ENCODE measurements at places on chromosomes 3 and 15.

DNA sequence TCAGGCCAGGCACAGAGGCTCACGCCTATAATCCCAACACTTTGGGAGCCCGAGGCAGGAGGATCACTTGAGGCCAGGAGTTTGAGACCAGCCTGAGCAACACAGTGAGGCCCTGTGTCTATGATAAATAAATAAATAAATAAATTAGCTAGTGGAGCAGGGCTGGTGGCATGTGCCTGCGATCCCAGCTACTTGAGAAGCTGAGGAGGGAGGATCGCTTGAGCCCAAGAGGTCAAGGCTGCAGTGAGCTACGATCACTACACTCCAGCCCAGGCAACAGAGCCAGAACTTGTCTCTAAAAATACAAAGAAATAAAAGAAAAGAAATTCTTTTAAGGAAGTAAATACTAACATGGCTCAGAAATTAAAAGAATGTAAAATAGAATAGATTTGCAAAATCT is 91.8 kb downstream of the LIPC start:
- DNase-seq, result no peak

DNA sequence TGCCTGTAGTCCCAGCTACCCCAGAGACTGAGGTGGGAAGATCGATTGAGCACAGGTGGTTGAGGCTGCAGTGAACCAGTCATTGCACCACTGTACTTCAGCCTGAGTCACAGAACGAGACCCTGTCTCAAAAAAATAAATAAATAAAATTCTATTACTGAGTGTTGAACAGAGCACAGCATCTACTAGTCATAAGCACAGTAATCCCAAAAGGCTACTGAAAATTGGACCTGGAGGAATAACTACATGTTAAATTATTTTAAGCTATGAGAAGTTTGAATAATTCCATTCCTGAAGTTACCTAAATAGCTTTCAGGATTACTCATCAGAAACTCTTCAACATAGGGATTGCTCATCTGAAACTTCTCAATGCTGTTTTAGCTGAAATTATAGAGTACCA is 43.4 kb downstream of the ARMC8 start:
- DNase-seq, result no peak

DNA sequence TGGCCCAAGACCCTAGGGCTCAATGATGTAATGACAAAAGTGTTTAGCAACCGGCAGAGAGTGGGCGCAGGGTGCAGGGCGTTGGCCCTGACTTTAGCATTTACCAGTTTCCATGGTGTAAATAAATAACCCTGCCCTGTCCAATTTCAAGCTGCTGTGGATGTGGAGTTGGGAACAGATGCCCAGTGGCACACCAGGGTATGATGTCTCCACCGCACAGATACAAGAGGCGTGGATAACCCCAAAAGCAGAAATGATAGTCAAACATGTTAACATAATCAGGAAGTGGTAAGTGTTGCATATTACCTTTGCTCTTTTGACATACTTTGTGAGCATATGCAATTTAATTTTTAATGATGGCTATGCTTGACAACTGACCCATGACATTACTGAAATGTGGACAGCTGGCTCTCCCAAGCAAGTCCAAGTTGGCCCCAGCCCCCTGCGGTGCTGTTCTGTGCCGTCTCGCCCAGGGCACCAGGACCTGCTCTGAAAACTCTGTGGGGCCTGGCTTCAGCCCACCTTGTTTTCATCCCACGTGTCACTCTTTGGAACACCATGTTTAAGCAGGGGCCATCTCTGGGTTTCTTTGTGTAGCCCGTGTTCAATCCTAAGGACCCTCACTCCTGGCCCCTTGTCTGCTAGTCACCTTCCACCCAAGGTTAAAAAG is 10.8 kb upstream of the ANPEP start:
- DNase-seq, result no peak

DNA sequence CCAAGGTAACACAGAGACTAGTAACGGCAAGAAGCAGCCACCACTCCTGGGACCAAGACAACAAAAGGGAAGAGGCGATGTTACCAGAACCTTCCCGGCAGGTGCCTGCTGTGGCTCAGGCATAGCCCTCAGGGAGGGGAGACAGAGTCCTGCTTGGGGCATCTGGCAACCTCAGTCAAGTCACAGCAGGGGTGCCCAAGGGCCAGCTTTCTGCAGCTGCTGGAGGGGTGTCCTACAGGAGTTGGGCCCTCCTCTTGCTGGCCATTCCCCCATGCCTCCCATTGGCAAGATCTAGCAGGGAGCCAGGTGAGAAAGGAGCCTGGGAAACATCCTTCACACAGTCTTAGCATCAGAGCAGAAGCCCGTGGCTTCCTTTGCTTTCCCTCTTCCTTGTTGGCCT is 197.3 kb upstream of the IL12A start:
- DNase-seq, result no peak

- DNase-seq, result no peak
These were observed 5.3 kb upstream of the SPRED1 start for GRCh38 chr15:38247336-38247735.

DNA sequence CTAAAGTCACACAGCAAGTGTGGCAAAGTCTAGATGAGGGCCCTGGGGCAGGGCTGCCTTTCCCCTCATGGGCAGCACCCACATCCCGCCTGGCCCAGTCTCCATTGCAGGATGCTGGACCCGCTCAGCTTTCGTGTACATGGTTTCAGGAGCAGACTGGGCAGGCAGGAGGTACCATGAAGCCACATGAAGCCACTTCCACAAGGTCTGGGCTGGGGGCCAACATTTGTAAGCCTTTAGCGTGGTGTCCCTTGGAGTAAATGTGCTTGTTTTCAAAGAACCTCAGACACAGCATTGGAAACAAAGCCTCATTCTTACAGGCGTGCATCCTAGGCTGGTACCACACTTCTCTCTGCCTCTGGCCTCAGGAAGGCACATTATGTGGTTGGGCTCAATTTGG is 34.5 kb downstream of the UMPS start:
- no peak for DNase-seq

- no peak for DNase-seq
These were observed 32.1 kb downstream of the HERC2 start for GRCh38 chr15:28289694-28290463.

- DNase-seq, result peak; percentile 68
These were observed 1.3 kb downstream of the TLE3 start for GRCh38 chr15:70096215-70097062.

DNA sequence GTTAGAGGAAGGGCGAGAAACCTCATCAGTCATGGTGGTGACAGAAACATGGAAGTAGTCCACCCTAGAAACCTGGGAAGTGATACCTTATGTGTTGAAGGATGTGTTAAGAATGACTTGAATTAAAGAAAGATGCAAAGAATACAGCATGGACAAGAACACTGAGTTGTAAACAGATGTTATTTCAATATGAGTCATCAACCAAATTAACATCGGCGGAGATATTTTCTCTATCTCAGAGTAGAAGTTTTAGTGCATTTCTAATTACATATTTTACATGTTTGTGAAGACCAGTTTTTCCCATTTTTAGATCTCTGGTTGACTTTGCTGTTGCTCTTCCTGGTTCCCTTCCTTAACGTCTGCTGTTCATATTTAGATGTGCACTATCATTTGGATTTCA is 268.8 kb upstream of the TBL1XR1 start:
- DNase-seq, result no peak

GRCh38 chr3:126982126-126982470 is 817 bp upstream of the PLXNA1 start:
- no peak for DNase-seq

DNA sequence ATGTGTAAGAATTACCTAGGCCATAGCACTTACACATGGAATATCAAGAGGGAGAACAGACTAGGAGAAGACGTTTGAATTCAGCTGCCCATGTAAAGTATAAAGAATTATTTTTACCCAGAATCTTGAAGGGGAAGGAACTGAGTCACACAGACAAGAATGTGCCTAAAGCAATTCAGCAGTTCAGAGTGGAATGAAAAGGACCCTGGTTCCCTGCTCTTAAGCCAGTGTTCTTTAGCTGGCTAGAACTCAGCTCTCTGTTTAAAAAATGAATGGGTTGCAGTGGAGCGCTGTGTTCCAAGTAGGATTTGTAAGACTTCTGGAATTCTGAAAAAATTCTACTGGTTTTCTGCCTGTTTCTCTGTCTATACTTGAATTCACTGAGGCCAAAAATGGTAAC is 440.2 kb downstream of the LPP start:
- no peak for DNase-seq

GRCh38 chr3:104555728-104556127 is 811.0 kb upstream of the ALCAM start:
- DNase-seq, result no peak

- no peak for DNase-seq
These were observed 50.0 kb upstream of the CDIN1 start for GRCh38 chr15:36529296-36530011.

GRCh38 chr3:180180795-180181194 is 144.1 kb upstream of the PEX5L start:
- DNase-seq, result no peak

DNA sequence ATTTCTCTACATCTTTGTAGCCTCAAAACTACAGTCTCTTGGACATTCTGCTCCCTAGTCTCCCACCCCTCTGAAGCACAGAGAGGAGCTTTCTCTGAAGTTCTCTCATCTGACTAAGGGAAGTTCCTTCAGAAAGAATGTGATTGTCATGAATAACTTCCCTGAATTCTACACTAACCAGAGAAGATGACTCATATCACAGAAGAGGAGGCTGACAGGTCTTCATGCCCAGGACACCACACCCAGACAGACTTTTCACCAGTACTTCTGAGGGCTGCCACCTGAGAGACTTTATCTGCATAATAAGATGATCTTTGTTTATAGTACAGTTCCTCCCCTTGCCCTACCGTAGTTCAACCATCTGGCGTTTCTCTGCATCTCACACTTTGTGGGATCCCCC is 52.8 kb downstream of the CDIN1 start:
- no peak for DNase-seq

GRCh38 chr3:149044339-149045083 is 41.8 kb downstream of the HLTF start:
- DNase-seq, result no peak

DNA sequence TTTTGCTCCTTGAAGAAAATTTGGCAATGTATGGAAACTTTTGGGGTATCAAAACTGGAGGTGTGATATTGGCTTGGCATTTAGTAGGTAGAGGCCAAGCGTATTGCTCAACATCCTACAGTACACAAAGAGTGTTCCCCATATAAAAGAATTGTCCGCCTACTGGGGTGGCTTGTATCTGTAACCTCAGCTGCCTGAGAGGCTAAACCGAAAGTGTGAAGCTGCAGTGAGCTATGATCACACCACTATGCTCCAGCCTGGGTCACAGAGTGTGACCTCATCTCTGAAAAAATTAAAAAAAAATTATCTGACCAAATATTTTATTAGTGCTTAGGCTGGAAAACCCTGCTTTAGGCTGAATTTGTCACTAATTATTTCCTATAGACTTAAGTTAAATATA is 483.9 kb downstream of the PYDC2 start:
- DNase-seq, result no peak

DNA sequence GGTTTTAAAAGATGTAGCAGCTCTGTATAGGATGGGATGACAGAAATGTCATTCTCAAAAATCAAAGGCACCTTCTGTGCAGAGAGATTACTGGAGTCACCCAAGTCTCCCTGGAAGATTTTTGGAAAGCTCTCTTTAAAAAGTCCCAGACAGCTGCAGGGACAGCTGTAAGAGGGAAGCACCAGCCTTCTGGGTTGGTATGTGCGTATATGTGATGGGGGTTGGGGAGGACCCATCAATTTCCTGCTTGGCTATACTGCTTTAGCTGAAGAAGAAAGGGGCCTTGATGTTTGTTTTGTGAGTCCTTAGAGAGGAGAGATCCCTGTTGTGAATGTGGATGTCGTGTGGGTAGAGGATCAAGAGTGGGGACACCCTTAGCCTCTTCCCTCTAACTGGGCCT is 5.4 kb upstream of the SEC11A start:
- DNase-seq, result no peak

- no peak for DNase-seq
These were observed 26.7 kb upstream of the NDUFB4 start for GRCh38 chr3:120569222-120570057.

- no peak for DNase-seq
These were observed 7.7 kb downstream of the FILIP1L start for GRCh38 chr3:100106531-100107141.

DNA sequence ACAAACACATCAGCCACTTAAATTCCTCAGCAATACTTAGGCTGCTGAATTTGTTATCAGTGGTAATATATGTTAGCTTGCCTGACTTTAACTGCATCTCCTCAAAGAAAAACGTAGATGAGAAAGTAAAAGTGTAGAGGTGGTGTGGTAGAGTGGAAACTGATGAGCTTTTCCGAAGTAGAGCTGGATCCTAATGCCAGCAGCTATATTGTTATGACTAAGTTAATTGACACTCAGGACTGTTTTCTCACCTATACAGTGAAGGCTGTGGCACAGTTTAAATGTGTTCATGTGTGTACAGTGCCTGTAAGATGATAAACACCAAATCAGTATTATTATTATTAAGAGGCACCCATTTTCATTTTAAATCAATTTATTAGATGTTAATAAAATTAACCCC is 174.9 kb downstream of the TNIK start:
- no peak for DNase-seq

- no peak for DNase-seq
These were observed 30.8 kb downstream of the SIN3A start for GRCh38 chr15:75420698-75421097.

DNA sequence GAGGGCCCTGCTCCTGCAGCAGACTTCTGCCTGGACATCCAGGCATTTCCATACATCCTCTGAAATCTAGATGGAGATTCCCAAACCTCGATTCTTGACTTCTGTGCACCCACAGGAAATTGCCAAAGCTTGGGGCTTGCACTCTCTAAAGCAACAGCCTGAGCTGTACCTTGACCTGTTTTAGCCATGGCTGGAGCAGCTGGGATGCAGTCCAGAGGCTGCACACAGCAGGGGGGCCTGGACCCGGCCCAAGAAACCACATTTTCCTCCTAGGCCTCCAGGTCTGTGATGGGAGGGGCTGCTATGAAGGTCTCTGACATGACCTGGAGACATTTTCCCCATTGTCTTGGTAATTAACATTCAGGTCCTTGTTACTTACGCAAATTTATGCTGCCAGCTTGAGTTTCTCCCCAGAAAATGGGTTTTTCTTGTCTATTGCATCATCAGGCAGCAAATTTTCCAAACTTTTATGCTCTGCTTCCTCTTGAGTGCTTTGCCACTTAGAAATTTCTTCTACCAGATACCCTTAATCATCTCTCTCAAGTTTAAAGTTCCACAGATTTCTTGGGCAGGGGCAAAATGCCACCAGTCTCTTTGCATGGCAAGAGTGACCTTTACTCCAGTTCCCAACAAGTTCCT is 11.8 kb upstream of the MYO5A start:
- no peak for DNase-seq

- DNase-seq, result no peak
These were observed 7.6 kb downstream of the NR1D2 start for GRCh38 chr3:23952646-23953045.

DNA sequence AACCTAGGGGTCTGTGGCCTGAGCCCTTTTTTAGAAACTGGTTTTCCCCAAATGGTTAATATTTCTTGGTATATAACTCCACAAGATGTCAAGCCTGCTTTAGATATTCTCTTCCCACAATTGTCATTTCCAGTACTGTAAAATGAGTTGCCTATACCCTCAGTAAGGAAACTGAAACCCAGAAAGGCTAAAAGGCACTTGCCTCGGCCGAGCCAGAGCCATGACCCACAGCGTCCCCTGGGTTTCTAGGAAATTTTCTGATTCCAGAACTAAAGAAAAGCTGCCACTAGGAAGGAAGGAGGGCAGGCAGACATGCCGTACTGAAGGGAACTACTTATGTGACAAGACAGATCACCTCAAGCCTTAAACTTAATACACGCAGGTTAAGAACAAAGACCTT is 59.1 kb downstream of the ATP8B4 start:
- no peak for DNase-seq

Measured in activated T-cell treated with anti-CD3 and anti-CD28 coated beads, Interleukin-2, amount 50 U/mL, for 1 hour (primary cell).